Mesothelial cell of epicardium (in vitro differentiated cells): ENCODE measurements at places on chromosomes 16 and 17. TPM values are rescaled to one million over a fixed set of nuclear protein-coding genes. Genes with fewer than 3 reads are reported as not detected.

DNA sequence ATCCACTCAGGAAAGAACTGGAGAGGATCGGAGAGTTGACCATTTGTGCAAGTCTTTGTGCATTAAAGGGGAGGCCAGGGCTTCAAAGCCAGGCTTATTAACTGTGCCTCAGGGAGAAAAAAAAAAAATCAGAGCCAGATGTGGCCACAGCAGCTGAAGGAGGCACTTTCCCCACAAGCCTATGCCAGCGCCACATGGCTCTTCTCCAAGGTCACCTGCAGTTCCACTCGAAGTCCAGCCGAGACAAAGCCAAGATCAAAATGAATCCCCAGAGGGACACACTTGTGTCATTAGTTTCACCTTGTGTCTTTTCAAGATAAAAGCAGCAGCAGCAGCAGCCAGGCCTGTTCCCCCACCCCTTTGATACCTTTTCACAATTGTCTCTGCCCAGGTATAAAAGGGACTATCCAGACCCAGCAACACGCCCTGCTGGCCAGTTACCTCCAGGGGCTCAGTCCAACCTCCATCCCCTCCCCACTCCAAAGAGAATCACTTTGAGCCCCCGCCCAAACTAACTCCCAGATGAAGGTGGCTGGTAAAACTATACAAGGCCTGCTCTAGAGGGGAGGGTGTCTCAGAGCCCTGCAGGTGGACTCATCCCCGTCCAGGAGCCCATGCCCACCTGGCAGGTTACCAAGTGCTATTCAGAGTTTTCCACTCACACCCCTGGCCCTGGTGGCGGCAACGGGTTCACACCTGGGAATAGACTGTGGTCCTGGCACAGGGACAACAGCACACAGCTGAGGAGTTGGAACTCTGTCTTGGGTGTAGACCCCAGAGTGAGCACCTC, 29.2 kb downstream of the AXIN2 start:
- no peak for DNase-seq

DNA sequence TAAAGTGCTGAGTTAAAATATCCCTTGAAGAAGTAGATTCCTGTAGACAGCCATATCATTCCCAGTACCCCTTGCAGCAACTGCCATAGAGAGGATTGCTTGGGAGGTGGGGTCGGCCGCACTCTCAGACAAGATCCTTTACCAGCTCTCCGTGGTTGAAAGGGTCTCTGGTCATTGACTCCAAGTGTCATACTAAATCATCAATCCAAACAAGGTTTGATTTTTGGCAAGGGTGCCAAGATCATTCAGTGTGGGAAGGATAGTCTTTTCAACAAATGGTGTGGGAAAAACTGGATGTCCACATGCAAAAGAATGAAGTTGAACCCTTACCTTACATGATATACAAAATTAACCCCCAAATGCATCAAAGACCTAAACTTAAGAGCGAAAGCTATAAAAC, 21.8 kb downstream of the TBX2 start:
- no peak for DNase-seq

- no peak for DNase-seq
Measured at GRCh38 chr16:87259431-87259830, 57.8 kb downstream of the C16orf95 start.

DNA sequence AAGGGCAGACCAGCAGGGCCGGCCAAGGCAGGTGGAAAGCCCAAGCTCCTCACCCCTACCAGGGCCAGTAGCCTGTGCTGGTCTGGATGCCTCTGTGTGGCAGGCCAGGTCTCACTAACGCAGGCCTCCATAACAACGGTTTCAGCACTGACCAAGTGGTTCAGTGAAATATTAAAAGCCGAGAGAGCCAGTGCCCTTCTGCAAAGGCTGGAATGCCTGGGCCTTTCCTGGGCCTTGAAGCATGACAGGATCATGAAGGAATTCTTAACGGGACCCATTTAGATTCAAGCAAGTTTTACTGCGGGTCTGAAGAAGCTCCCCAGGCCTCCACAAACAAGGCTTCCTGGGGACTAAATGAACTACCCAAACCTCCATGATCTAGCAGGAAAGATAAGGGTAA, 16.3 kb downstream of the ADAD2 start:
- no peak for DNase-seq

GRCh38 chr17:82561429-82562035, 42.0 kb downstream of the FOXK2 start:
- DNase-seq: no peak

GRCh38 chr16:73190688-73191659, 143.0 kb upstream of the ZFHX3 start:
- DNase-seq: no peak

- no peak for DNase-seq
Measured at GRCh38 chr16:2032285-2033056, 5.8 kb downstream of the NHERF2 start.

DNA sequence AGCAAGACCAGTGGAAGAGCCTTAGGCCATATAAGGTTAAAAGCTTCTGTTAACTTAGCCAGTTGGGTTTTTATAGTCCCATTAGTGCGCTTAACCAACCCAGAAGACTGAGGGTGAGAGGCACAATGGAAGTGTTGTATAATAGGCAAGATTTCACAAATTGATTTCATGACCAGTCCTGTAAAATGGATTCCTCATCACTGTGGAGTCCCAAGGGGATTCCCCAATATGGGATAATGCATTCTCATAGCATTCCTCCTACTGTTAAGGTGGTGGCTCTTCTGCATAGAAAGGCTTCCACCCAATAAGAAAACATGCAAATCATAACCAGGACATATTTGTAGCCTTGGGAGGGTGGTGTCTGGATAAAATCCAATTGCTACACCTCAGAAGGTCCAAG, 22.1 kb upstream of the B4GALNT2 start:
- no peak for DNase-seq

DNA sequence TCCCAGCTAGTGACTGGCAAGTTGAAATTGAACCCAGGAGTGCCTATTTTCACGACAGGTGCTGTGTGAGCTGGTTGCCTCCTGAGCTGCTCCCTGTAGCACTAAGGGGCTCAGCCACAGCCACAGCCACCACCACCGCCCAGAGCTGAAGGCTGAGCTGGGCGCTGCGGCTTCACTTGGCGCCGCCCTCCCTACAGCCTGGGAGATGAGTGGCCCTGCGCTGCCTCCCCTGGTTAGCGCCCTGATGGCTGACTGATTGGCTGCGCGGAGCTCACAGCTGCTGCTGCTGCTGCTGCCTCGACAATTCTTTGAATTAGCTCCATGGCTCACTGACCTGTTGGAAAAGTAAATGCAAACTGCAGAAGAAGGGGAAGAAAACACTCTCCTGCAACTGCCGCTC, 91.8 kb upstream of the TMEM132E start:
- no peak for DNase-seq

GRCh38 chr17:49964303-49964768, 4.7 kb upstream of the DLX4 start:
- DNase-seq: no peak

- DNase-seq: no peak
Measured at GRCh38 chr17:57337390-57337789, 81.1 kb downstream of the MSI2 start.

GRCh38 chr17:38442548-38442947, 14.3 kb downstream of the ARHGAP23 start:
- no peak for DNase-seq

- DNase-seq: no peak
Measured at GRCh38 chr16:46889245-46889941, 5.2 kb downstream of the GPT2 start.

DNA sequence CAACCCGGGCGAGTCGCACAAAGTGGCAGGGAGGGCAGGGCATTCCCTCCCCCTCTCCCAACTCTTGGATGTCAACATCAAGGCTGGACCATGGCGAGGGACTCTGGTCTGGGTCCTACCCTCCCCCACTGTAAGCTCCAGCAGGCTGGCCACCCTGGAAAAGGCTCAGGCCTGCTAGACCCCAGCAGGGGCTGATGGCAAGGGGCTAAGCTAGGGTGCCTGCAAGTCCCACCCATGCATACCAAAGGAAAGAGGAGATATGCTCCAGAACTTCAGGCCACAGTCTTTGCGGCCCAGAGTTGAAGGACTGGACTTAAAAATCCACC, 19.9 kb downstream of the ST3GAL2 start:
- no peak for DNase-seq

GRCh38 chr17:7023576-7024401, 939 bp downstream of the BCL6B start:
- DNase-seq: peak; percentile 70

DNA sequence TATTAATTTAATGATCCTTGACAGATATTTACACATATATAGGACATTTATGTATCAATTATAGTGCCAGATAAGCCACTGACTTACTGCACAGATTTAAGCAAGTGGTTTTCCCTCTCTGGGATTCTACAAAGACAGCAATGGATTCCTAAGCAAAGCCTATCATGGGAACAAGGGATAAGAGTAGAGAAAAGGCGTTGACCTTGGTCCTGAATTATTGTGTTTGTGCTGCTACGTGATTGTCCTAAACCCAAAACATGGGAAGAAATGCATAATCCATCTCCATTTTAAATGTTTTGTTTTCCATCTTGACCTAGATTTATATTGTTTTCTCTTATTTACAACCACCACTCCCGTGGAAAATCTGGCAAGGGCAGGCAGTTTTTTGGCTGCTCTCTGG, 14.0 kb downstream of the SLFN11 start:
- DNase-seq: no peak

- DNase-seq: no peak
Measured at GRCh38 chr17:2462481-2462880, 49.2 kb downstream of the METTL16 start.

GRCh38 chr17:73547790-73548189, 96.5 kb downstream of the SDK2 start:
- no peak for DNase-seq

DNA sequence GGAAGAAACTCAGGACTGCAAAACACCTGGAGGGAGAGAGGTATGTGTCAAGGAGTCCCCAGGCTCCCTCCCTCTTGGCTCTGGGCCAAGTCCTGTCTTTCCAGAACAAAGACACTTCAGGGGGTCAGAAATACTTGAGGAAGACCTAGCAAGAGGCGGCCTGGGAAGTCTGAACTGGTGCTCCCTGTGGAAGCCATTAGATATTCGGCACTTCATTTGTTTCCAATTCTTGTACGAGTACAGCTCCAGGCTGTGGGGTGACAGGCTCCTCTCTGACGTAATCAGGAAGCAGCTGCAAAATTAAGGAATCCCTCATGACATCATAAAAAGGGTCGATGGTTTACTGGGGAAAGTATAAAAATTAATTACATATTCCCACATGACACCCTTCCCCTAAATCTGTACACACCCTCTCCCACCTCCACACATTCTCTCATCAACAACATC, 108.7 kb downstream of the SMG6 start:
- no peak for DNase-seq

GRCh38 chr16:24507959-24508480, 31.3 kb upstream of the RBBP6 start:
- DNase-seq: no peak

- DNase-seq: no peak
Measured at GRCh38 chr16:84159800-84160199, 14.7 kb downstream of the DNAAF1 start.

- no peak for DNase-seq
Measured at GRCh38 chr16:88784856-88785105, 239 bp downstream of the PIEZO1 start.

GRCh38 chr17:4886830-4887229, 12.5 kb upstream of the C17orf107 start:
- no peak for DNase-seq

DNA sequence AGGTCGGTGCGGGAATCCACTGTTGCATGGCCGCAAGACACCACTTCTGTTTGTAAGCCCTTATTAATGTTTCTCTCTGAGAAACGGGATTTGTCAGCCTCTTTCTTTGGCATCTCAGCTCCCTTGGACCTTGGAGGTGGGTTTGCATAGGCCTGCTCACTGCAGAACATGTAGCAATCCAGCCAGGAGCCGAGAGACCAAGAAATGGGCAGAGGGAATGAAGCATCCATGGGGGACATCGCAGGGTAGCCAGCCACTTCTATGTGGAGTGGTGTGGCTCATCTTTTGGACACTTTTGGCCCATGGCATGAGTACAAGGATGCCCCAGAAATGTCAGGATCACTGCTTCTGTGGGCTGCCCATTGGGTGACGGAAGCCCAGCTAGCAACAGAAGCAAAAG, 79.4 kb downstream of the GSG1L start:
- DNase-seq: no peak

DNA sequence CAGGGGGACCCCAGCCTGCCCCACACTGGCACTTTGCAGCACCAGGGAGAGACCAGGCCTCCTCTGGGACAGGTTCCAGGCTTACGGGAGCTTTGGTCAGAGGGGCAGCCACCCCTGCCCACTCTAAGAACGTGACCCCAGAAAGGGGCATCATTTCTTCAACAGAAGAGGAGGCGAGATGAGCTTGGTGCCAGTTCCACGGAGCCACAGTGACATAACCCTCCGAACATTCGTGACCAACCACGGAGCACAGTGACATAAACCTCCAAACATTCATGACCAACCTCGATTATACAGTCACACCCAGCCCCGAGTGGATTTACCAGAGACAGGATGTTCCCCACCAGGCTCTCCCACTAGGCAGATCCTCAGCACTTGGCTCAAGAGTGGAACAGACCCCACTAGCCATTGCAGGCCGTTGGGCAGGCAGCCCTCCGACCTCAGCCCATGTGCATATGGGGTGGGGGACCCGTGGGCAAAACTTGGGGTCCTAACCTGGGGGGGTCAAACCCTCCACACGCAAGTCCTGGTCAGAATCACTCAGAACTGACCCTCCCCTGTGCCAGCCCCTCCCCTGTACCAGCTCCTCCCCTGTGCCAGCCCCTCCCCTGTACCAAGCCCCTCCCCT, 112.9 kb downstream of the METRNL start:
- no peak for DNase-seq

GRCh38 chr16:19071811-19072777, 4.7 kb downstream of the COQ7 start:
- DNase-seq: no peak

- DNase-seq: no peak
Measured at GRCh38 chr17:81569986-81570514, 17.9 kb upstream of the FAAP100 start.

DNA sequence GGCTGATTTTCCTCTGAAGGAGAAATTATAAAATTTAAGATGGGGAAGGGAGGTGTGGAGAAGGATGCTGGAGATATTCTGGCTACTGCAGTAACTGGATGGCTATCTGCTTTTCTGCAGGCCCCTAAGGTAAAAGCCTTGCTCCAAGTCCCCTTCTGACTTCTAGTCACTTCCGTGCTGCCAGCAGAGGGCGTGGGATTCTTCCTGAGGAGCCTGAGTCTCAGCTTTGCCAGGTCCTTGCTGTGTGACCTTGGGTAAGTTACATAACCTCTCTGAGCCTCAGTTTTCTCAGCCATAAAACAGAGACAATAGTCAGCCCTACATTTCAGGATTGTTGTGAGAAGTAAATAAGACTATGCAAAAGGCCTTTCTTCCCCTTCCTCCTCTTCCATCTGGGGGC, 24.3 kb upstream of the TMEM220 start:
- DNase-seq: no peak

SLC52A1 gene
- total RNA-seq: 0.20 to 0.54 TPM (median 0.38 TPM) in 3 replicates

AGRP gene
- total RNA-seq: not detected in 3 replicates

STAT3 gene
- total RNA-seq: 118 to 129 TPM (median 119 TPM) in 3 replicates

CCL17 gene
- total RNA-seq: not detected in 3 replicates

GPR179 gene
- 0.22 to 0.77 TPM (median 0.25 TPM) in 3 replicates for total RNA-seq

FOXJ1 gene
- 2.0 to 2.1 TPM (median 2.1 TPM) in 3 replicates for total RNA-seq

EXOC3L1 gene
- total RNA-seq: 0.23 to 0.40 TPM in 2 of 3 replicates, not detected in the other

CRISPLD2 gene
- total RNA-seq: 72.4 to 83.0 TPM (median 80.1 TPM) in 3 replicates

SYT17 gene
- 7.4 to 8.6 TPM (median 7.5 TPM) in 3 replicates for total RNA-seq

IL34 gene
- 1.3 to 2.1 TPM (median 1.4 TPM) in 3 replicates for total RNA-seq

TSPAN10 gene
- total RNA-seq: 2.9 to 3.7 TPM (median 3.1 TPM) in 3 replicates

CCL16 gene
- not detected in 3 replicates for total RNA-seq

HOXB4 gene
- total RNA-seq: 34.2 to 39.2 TPM (median 34.4 TPM) in 3 replicates

C17orf67 gene
- total RNA-seq: 3.5 to 3.9 TPM (median 3.8 TPM) in 3 replicates
